Left hindlimb (tissue), 1 donor: ENCODE measurements at places on chromosomes 1 and 21.

- no peak for DNase-seq
Observed at GRCh38 chr1:196306421-196306820, 301.8 kb downstream of the KCNT2 start.

DNA sequence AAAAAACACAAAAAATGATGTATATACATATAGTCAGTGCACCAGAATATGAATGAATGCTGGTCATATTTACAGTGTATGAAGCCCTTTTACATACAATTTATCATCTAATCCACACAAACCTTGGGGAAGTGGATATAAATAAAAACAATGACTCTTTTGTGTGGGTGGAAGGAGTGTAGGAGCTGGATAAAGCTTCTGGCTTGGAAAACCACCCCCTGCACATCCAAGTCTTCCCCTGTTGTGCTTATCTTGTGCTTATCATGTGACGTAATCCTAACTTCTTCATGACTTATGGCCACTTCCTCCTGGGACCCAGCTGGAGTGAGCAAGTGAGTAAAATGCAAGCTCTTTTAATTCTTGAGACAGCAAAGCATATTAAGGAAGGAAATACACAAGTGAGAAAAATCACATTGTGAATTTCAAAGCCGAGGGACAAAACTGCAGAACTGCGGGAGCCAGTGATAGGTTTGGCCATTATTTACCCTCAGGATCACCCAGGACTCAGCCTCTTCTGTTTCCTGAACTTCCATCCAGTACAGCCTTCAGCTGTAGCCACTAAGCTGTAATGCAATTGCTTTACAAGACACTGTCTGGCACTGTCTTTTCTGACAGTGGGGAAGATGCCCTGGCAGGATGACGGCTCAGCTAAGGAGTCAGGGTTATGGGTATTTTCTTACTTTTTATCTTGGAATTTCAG is 104.0 kb upstream of the PPM1J start:
- DNase-seq = no peak

- no peak for DNase-seq
Observed at GRCh38 chr1:156089704-156090103, 7.4 kb upstream of the MEX3A start.

GRCh38 chr1:175600721-175601440 is 142.5 kb downstream of the TNR start:
- DNase-seq = no peak

GRCh38 chr1:211632808-211633523 is 42.5 kb downstream of the NEK2 start:
- peak; percentile 59 for DNase-seq

- DNase-seq = no peak
Observed at GRCh38 chr1:244289991-244290785, 161.5 kb downstream of the ADSS2 start.

DNA sequence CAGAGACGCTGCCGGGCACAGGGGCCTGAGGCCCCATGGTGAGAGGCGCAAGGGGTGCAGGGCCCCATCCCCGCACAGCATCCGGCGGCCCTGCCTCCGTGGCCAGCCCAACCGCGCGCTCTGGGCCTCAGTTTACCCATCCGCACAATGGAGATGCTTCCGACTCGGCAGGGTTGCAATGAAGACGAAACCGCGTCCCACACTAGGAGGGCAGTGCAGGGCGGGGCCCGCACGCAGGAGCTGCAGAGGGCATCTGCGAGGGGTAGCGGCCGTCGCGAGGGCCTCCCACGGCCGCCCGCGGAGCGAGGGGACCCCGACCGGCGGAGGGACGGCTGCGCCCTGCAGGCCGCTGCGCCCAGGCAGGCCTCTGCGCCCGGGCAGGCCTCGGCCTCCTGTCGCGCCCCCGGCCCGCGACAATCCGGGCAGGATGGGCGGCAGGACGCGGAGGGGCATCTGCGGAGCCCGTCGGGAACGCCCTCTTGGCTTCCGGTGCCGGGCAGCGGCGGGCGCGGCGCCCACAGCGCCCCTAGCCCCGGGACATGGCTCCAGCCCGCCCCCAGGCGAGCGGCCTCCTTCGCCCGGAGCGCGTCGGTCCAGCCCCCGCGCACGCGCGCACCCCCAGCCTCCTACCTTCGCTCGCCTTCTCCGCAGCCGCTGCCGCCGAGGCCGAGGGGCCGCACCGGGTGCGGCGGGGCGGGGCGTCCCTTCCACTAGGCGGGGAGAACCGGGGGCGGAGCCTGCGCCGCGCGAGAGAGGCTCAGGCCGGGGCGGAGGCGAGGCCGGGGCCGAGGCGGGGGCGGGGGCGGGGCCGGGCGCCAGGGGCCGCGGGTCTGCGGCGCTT is 15.3 kb downstream of the RNU1-1 start:
- DNase-seq = peak; percentile 95

DNA sequence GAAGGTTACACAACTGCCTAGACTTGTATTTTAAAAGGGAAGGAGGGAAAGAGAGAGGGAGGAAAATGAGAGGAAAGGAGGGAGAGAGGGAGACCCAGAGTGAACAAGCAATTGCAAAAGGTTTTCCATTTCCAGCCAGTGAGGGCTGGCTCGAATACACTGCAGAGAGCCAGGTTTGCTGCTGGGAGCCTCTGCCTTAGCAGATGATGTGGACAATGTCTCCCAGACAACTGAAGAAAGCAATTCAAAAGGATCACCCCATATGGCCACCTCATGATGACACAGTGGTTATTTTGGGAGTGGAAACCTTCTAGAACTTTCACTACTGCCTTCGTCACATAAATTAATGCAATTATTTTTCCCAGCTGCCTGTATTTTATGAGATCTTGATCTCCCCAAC is 86.4 kb downstream of the BCAR3 start:
- peak; percentile 66 for DNase-seq

DNA sequence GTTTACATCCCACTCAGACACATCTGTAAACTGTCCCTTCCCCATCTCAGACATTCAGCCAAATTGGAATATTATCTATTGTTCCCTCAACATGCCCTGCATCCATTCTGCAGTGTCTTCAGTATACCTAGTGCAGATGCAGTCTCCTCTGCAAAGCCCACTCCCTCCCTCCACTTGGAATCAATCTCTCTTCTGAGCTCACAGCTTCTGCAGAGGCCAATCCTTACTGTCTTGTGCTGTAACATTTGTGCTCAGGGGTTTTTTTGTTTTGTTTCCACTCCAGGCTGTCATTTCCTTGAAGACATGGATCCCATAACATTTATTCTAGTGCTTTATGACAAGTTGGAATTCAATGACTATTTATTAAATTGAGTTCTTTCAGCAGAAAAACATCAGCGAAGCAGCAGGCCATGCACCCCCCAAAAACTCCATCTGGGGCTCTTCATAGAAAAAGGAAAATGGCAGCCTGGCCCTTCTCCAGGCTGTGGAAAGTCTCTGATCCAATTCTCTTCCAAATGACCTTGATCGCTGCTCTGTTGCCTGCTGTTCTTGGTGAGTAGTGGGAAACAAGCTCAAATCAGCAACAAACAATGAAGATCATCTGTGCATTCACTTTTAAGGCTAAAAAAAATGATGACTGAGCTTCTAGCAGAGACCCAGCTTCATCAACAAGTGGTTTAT is 8.7 kb downstream of the C4BPA start:
- DNase-seq = no peak

- DNase-seq = peak; percentile 68
Observed at GRCh38 chr1:156102633-156103511, 11.6 kb upstream of the LMNA start.

DNA sequence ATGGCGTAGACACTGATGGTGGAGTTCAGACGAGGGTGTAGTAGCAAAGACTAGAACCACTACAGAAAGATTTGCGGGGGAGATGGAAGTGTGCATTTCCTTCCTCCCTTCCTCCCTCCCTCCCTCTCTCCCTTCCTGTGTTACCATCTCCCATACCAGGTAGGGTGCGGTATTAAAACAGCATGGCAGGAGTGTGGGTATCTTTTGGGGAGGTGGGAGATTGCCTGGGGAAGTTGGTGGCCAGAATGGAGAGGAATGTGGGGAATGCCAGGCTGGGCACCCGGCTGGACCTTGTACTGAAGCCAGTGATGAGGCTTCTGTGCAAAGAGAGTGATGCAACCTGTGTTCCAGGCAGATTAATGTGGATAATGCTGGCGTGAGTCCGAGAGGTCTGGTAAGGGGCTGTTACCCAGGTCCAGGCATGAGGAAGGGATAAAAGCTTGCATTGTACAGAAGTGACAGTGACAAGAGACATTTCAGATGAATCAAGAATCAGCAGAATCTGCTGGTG is 30.3 kb upstream of the PPP2R5A start:
- no peak for DNase-seq

- no peak for DNase-seq
Observed at GRCh38 chr1:118871582-118872171, 116.5 kb downstream of the TBX15 start.

DNA sequence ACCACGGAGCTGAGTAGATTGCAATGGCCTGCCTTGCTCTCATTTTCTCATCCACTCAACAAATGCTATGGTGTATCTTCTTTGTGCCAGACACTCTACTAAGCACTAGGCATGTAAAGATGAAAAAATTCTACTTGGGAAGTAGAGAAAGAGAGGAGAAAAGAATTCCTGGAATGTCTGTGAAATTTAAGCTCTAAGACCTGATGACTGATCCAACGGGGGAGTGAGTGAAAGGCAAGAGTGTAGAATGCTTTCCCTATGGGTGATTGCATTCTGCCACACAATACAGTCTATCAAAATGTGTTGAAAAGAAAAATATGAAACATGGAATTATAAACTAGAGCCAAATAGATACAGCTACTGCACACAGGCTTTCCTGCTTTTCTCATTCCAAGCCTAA is 82.3 kb downstream of the CYYR1 start:
- DNase-seq = no peak

GRCh38 chr1:212293579-212293978 is 8.4 kb downstream of the PPP2R5A start:
- no peak for DNase-seq

GRCh38 chr21:29208682-29209059 is 78.2 kb downstream of the MAP3K7CL start:
- DNase-seq = no peak

DNA sequence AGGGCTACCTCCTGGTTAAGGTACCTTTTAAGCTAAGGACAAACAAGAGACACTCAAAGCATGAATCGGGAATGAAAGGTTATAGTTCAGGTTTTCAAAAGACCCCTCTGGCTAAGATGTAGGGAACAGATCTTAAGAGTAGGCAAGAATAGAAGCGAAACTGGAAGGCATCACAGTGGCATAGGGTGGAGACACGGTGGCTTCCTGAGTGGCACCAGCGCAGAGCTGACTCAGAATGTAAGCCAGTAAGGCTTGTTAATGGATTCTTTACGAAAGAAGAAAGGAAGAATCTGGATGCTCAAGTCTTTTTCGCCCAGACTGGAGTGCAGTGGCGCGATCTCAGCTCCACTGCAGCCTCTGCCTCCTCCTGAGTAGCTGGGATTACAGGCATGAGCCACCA is 21.2 kb downstream of the PADI6 start:
- no peak for DNase-seq

DNA sequence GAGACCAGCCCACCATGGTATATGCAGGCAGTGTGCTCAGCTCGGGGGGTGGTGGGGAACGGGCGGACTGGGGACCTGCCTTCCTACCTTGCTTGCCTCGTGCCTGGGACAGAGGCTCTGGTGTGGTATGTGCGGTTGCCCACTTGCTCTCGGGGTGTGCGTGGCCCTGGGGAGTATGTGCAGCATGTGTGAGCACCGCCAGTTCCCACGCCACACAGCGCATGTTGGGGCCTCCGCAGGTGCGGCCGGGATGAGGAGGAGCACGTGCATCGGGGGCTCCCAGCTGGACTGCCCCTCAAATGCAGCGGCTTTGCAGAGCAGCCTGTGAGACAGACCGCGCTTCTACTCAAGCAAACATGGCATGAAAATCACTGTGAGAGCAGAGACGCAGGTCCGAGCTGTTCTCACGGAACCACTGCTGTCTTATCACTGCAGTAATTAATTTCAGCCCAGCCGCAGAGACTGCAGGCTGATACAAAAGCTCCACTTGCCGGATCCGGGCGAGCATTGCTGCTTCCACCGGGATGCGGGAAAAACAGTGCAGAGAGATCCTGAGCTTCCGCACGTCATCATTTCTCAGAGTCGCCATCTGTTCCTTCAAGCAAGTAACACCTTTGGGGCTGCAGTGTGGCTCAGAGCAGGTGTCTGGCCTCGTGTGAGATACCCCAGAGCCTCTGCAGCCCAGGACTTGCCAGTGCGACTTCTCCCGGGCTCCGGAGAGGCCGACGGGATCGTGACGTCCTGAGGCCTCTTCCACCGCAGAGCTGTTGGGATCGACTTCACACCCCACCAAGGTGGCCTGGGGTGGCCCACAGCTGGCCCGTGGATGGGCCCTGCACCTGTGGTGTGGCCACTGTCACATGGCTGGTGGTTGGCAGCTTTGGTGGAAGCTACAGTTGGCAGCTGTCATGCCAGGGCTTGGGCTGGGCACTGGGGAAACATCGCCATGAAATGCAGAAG is 92.6 kb upstream of the ACTRT2 start:
- no peak for DNase-seq

DNA sequence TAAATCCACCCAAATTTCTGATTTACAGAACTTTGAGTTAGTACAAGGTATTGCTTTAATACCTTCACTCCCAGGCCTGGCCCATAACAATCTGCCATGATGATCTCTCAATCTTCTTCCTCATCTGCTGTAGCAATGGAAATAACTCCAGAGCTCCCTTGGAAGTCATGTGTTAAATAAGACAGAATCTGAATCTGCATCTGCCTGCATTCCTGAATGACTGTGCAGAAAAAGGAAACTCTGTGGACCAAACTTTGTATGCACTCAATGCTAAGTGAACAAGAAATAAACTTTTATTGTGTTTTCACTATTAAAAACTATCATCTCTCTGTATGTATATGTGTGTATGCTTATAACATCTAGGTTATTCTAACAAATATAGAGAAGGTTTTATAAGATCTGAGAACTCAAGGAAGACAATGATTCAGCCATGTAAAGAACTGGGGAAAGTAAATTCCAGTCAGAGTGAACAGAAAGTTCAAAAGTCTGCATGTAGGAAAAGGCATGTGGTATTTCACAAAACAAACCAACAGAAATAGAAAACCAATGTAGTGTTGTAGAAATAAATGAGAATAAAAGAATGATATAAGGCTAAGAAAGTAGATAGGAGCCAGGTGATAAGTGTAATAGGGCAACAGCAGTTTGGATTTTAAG is 390.2 kb downstream of the USH2A start:
- DNase-seq = no peak

DNA sequence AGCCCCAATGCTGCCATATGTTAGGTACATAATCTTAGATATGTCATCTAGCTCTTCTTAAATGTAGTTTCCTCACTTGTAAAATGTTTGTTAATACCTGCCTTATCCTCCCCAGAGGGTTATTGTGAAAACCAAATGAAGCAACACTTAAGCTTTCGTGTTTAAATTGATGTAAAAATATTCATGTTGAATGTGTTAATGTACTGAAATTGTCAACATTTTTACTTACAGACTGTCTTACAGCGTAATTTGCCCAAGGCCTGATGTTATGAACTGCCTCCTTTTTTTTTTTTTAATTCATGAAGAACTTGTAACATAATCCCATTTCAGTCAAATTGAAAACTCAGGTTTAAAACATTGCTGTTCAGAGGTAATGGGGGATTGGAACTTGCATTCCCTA is 25.6 kb upstream of the ENAH start:
- DNase-seq = no peak

GRCh38 chr1:27872802-27873551 is 633 bp downstream of the THEMIS2 start:
- DNase-seq = no peak
